Ovary (tissue), 10 donors: ENCODE measurements at places on chromosomes 5 and 9. TPM values are rescaled to one million over a fixed set of nuclear protein-coding genes. Genes with fewer than 3 reads are reported as not detected.

The DPM2 gene
- 10.6 TPM for total RNA-seq

The GRXCR2 gene
- not detected for total RNA-seq

The MEGF10 gene
- total RNA-seq, result 0.50 TPM

The MZB1 gene
- not detected for total RNA-seq

The ADAMTS16 gene
- total RNA-seq, result 9.6 TPM

The FGF1 gene
- total RNA-seq, result 0.48 TPM

The ITGA2 gene
- total RNA-seq, result 1.9 TPM
